ENCODE measurements at places on chromosomes 16 and 17.

DNA sequence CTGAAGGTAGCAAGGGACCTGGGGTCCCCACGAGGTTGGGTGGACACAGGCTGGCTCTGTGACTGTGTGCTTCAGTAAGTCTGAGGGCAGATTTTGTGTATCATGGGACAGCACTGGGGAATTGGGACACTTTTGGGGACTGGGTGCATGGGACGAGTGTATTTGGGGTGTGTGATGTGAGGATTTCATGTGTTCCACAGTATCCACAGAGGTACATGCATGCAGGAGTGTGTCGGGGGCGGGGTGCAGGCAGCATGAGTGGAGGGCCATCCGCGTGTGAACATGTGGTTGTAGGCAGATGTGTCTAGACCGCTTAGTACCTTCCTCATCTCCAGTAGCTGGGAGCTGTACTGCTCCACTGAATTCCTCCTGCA, 1.1 kb upstream of the DLX3 start:
- DNase-seq: no peak

DNA sequence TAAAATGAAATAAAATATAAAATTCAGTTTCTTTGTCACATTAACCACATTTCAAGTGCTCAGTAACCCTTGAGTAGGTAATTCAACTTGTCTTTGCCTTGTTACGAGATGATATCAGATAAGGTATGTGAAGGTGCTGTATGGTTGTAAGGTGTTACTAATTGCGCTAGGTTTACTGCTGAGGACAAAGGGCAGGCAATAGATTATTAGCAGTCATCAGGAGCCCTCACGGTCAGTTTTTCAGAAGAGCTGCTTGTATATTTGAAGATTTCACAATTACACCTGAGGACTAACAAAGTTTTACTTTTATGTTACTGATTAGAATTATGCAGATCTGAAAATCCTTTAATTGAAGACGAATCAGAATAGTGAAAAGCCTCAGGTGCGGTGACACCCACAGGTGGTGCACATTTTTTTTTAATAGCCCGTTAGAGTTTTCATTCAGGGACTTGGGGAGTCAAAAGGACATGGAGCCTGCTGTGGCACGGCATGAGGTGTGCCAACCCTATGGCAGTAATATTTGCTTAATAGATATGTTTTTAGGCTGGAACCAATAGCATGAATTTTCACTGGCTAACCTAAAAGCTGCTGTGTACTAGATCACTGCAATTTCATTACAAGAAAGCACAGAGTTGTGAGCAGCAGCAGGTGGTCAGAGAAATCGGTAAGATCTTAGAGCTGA, 16.4 kb downstream of the NDEL1 start:
- DNase-seq: no peak

DNA sequence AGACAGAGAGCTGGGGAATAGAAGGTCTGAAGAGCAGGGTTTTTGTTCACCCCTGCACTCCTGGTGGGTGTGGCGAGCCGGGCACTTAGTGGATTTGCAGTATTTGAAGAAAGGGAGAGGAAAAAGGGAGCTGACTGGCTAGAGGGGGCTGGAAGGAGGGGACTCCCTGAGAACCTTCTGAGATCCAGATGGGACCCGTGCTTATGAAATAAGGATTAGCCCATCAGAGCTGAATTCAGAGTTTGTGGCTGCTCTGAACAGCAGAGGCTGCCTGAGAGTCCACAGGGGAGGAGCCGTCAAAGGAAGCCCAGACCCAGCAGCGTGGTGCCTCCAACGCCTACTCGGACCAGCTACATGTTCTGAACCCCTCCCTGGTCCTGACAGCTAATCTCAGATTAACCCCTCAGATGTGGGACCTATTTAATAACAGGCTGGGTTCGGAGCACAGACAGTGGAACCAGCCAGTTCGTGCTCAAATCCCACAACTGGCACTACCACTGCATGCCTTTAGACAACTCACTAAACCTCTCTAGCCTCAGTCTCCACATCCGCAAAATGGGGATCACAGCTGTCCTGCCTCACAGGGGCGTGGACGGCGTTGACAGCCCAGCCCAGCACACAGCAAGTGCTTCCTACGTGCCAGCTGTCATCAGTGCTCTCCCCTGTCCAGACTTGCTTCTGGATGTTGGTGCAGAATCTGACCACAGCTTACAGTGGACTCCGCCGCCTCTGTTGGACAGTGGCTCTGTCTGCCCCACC, 70.6 kb downstream of the DYNLRB2 start:
- DNase-seq: no peak

DNA sequence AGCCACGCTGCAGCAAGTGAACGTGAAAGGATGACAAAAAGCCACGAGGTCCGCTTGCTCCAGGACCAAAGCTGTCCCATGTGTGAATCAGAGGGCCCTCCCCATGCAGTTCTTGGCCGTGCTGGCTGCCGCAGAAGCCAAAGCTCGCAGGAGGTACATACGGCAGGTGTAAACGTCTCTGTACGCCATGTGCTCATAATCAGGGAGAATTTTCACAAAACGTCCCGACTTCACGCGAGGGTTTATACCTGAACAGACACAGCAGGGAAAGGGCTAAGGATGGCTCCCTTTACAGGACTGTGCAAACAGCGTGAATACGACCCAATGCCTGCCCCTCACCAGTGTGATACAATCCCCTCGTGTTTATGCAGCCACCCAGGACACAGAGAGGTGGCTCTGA, 25.3 kb downstream of the FBXO31 start:
- DNase-seq: no peak

- DNase-seq: no peak
Measured at GRCh38 chr16:54816471-54816870, 114.2 kb upstream of the IRX5 start.

DNA sequence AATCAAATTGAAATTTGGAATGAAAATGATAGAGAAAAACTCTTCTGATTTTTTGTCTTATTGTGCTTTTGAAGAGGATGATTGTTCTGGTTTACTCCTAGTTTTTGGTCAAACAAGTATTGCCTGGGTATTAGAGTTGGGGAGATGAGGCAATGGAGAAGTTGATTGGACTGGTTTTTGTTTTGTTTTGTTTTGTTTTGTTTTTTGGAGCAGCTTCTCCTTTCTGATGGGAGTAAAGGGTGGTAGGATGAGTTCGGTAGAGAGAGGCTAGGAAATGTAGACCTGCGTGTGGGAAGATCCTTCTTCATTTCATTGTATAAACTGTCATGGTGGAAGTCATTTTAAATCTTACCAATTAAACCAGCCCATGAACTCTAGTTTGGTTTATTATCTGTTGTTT, 17.7 kb downstream of the ATP6V0A1 start:
- no peak for DNase-seq
